B cell (primary cell): ENCODE measurements at places on chromosomes 2 and 18.
A peak's percentile ranks its signal among the peaks of the same experiment; 100 is the strongest.

GRCh38 chr18:46574743-46575115 is 82.3 kb downstream of the LOXHD1 start:
- DNase-seq, result no peak

DNA sequence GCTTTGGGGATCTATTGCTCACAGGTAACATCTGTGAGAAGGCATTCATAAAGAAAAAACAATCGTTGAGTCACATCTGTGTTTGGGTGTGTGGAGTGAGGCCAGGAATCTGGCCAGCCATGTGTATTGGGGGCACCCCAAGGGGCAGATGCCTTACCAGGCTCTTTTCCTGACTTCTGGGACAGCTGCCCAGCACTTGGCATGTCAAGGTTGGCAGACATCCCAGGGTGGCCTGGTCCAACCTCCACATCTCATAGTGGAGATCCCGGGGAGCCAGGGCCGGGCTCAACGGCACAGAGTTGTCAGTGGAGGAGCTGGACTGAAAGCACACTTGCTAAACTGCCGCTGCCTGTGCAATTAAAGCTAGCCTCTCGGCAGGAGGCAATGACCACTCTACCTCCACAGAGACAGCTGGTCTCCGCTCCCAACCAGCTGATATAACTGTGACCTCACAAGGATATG is 75.3 kb upstream of the MGAT4A start:
- no peak for DNase-seq

DNA sequence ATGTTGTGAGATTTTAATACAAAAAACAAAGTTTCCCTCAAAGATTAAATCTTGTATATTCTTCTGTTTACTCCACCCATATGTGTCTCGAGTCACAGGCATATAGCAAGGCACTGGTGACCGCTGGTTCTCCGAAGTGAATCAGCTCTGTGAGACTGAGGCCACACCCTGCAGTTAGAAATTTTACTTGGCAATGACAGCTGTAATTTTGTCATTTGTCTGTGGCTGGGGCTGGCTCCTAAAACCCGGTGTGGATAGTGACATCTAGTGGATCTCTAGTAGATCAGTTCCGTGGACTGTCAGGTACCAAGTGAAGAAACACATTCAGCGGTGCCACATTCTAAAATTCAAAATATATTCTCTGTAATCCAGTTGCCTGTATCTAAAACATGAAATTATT is 278.0 kb downstream of the NEDD4L start:
- DNase-seq, result peak; percentile 17

DNA sequence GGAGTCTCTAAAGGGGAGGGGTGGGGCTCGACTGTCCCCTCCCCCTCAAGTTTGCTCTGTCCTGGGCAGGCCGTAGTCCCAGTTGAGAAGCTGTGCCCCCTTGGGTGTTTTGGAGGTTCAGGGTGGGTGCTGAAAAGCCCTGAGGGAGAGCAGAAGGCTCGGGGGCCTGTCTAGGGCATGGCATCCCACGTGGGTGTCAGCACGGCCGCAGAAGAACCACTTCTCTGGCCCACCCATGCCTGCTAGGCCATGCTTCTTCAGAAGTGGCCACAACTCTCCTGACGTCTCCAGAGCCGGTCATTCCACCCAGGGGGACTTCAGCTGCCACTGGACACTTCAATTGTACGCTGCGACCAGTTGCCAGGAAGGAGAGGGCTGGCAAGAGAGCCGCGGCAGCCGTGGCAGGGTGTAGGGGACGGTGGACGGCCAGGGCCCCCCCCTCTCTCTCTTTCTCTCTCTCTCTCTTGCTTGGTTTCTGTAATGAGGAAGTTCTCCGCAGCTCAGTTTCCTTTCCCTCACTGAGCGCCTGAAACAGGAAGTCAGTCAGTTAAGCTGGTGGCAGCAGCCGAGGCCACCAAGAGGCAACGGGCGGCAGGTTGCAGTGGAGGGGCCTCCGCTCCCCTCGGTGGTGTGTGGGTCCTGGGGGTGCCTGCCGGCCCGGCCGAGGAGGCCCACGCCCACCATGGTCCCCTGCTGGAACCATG is at the start of gene INPP5D:
Gene INPP5D (plus strand): TSS at position 546 of the 704 bp plus-strand sequence. CDS start 137 bp downstream, at position 683.
- peak; percentile 92 for DNase-seq

DNA sequence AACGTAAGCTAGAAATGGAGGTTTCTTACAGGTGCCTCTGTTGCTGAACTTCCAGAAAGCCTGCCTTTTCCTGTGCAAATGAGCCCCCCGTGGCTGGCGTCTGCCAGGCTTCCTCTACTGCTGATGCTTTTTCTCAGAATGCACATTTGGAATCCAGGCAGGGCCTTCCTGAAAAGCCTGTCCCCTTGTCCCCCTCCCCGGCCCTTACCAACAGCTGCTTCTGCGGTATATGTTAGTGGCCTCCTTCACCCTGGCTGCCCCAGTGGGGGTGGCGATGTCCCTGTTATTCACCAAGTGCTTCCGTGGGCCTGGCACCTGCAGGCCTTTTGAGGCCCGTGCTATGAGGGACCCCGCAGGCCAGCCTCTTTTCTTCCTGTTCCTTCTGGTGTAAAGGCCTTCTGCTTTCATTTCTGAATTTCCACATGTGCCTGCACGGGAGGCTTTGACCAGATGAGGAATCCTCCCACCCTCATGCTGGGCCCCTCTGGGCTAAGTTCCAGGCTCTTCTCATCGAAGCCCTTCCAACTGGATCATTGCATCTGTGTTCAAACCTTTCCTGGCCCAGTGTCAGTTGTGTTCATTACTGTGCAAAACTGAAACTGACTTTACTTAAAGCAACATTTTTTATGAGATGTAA is 10.4 kb downstream of the CNDP2 start:
- no peak for DNase-seq

DNA sequence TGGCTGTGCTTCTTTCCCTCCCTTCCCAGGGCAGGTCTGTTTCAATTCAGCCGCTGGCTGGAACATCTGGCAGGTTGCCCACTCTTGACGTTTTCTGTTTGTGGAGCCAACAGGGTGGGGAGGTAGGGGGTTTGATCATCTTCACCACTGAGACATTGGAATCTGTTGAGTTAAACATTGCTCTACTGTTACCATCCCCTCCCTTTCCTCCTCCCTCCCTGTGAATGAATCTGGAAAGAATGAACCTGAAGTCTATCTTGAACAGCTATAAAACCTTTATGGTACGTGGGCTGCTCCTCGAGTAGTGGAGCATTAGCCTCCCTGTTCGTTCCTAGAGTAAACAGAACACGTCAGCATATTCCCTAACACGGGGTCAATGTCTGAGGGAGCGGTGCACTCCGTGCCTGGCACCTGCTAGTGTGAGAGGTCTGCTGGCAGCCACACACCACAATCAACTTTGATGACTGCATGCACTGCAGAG is 249.9 kb upstream of the RBBP8 start:
- DNase-seq, result no peak

GRCh38 chr2:203035879-203036470 is 21.3 kb downstream of the NBEAL1 start:
- DNase-seq, result no peak

DNA sequence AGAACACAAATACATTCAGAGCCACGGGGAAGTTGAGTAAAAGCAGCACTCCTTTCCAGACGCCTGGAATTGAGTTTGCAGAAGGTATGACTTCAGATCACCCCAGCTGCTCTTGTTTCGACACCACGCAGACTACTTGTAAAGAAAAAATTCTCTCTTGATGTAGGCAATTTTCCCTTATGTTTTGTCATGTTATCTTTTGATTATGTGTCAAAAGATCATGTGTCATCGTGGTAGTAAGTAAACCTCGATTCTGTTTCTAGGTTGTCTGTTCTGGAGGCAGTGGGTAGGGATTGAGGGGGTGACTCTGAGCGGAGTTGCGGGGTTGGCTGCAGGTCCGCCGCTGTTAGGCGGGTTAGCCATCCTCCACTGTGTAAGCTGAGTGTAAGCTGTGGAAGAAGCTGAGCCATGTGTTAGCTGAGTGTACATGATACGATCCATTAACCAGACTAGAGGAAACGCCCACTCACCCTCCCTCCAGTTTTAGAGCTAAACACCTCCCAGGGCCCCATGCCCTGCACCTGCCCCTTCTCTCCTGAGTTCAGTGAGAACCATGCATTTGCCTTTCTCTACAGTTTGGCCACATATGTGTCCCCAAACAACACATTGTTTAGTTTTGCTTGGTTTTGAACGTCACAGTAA is 181.8 kb downstream of the SNTG2 start:
- peak; percentile 14 for DNase-seq

- no peak for DNase-seq
Observed at GRCh38 chr2:101329026-101329425, 20.5 kb upstream of the RNF149 start.

DNA sequence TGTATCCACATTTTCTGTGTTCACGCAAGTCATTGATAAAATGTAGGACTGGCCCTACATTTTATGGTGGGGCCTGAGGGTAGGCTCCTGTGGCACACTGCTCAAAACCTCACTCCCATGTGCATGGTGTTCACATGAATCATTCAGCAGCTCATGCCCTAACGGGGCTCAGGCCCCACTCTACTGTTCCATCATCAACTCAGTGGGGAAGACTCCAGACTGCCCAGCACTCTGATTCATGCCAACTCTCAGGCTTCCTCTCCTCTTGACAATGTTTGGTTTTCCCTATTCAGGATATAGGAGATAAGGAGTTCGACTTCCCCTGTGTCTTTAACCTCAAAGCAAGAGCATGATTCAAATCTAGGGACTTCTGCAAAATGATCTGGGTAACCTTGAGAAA is 92.0 kb upstream of the BOD1L2 start:
- no peak for DNase-seq

DNA sequence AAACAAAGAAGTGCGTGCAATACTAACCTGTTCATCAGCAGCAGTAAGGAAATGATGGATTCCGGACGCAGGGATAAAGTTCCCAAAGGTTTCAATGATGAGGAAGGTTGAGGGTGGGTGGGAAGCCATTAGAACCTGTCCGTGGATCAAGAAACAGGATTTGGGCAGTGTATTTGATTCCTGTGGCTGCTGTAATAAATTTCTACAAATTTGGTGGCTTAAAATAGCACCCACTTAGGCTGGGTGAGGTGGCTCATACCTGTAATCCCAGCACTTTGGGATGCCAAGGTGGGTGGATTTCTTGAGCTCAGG is 5.1 kb upstream of the SDC1 start:
- no peak for DNase-seq

- DNase-seq, result no peak
Observed at GRCh38 chr2:177131858-177132257, 80.7 kb upstream of the HNRNPA3 start.

DNA sequence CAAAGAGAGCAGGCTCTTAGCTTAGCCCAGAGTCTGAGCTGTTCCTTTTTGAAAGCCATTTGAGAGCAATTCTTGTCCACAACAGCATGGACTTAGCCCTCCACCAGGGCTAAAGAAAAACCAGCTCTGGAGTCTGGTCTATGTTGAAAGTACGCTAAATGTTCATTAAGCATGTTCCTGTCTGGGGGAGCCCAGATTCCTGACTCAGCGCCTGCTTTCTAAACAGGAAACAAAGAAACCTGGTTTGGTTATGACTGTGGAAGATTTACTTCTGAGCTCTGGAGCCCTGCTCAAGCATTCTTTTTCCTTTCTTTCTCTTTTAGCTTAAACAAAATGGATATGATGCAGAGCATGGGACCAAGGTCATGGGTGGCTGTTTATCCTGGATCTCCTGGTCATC is 279.8 kb downstream of the RBM43 start:
- DNase-seq, result no peak

- no peak for DNase-seq
Observed at GRCh38 chr18:56043641-56044061, 455.7 kb upstream of the TCF4 start.
